ENCODE measurements at places on chromosomes 16 and 17.

DNA sequence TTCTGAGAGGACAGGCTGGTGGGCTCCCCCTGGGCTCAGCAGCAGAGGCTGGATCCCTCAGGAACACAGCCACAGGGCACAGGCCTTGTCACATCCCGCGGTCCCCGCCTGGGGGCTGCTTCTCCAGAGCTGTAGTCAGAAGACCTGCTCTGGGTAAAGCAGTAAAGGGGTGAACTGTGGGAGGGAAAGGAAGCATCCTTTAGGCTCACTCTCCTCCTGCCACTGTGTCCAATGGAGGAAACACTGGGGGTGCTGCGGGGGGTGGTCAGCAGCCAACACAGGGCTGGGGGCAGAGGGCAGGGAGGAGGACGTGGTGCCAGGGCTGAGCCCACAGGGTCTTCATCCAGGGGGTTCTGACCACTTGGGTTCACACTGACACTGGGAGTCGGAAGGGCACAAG lies 5.0 kb upstream of the SLC38A8 start:
- no peak for DNase-seq

DNA sequence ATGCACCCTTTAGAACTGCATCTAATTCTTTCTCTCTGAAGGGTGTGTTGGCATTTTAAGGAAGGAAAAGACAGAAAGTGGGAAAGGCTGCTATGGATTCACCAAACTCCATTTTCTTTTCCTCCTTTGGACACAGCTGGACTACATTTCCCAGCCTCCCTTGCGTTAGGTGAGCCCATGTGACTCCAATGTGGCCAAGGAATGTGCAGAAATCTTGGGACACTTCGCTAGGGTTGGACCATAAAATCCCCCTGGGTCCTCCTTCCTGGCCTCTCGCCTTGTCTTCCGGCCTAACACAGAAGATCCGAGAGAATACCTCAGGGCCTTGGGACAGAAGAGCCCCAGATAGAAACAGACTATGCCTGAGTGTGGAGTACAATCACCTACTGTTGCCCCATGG lies 56.3 kb downstream of the ABCC12 start:
- DNase-seq: no peak

DNA sequence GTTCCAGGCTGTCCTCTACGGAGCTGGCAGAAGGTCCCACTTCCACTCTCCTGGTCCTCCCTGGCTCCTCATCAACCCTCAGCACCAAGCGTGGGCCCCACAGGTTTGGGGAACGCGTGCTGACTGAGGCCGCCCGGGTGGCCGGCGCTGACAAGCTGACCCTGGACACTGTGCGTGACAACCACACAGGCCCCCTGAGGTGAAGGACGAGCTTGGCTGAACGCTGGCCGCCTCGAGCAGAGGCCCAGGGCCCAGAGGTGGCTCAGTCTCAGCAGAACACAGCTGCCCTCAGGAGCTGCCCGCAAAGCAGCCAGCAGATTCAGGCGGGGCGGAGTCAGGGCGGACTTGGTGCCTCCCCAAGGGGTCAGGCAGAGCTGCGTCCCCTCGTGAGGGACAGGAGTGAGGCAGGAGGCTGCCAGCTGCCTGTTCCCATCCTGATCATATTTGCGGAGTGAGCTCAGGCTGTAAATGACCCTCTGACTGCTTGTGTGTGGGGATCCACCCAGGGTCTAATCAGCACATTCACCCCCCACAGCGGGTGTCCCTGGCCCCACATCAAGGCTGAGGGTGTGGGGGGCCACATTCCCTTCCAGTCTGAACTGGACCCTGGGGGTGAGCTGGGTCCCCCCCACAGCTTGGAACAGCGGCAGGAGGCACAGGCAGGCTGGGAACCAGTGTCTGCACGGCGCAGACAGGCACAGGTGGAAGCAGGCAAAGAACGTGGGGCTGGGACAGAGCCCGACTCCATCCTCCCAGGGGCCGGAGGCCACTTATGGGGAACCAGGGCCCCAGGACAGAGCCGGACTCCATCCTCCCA lies 105.1 kb upstream of the METRNL start:
- no peak for DNase-seq

DNA sequence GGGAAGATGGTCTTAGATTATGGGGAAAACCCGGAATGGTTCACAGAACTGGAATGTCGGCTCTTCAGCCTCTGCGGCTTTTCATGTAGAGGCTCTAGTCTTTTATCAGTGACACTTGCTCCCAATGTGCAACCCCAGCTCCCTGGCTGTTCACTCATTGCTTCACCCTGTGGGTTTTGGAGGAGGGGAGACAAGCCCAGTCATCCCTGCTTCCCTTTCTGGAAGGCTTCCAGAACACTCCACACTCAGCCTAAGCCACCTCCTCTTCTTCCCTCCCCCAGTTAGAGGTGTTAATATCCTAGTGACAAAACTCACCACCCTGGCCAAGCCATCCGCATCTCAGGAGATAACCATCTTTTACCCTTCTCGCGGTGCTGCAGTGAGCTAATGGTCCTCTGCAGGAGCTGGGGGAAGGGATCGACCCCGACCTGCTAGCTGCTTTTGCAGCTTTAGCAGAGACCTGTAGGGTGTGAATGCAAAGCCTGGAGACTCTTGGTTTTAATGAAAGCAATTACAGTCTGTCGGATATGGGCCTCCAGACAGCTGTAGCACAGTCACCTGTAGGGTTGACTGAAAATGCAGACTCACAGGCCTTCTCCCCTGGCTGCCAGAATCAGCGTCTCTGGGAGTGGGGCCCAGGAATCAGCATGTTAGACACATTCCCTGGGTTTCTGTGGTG lies 24.3 kb upstream of the LASP1NB start:
- DNase-seq: no peak

GRCh38 chr17:40910441-40910841 lies 25.4 kb upstream of the KRT20 start:
- no peak for DNase-seq

DNA sequence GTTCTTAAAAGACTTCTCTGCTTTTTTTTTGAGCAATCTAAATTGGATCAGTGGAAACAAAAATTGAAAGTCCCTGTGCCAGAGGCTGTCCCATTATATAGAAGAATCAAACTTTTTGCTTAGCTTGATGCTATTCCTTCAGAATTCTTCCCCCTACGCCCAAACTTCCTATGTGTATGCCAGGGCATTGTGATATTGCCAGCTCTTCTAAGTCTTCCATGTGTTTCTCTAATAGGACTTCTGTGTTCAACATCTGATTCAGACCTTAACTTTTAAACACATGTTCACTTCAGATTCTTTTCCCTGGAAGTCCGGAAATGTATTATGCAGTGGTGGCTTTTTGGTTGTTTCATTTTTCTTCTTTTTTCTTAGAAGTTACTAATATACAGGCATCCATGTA lies 18.7 kb downstream of the PTRH2 start:
- no peak for DNase-seq

DNA sequence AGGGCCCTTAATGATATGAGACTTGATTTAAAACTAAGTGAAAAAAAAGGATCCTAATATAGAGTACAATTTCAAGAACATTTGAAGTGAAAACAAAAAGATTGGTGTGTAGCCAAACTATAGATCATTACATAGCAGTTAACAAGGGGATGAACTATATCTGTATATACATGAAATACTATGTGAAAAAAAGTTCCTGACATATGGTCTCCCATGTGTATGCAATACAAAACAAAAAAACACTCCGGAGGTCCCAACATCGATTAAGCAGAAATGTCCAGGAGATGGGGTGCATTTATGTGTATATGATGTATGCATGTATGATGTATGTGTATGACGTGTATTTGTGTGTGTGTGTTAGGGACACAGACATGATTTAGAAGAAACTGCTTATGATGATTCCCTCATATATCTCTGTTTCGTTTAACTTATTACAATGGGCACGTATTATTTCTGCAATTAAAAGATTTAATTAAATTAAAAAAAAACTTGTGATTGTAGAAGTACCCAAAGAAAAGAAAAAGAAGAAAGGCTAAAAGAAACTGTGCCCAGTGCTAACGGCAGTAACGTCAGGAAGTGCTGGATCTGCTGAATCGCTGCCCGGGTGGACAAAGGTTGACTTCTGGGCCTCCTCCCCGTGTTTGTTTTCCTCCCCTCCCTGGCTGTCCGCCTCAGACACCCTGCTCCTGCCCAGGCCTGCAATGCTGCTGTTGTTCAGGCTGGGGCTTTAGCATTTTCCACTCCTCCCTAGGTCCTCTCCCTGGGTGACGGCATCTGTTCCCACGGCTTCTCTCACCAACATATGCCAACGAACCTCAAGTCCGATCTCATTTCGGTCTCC lies 36.9 kb downstream of the TBX4 start:
- DNase-seq: no peak

- DNase-seq: no peak
Measured at GRCh38 chr17:40321961-40322357, 13.0 kb downstream of the RARA start.

DNA sequence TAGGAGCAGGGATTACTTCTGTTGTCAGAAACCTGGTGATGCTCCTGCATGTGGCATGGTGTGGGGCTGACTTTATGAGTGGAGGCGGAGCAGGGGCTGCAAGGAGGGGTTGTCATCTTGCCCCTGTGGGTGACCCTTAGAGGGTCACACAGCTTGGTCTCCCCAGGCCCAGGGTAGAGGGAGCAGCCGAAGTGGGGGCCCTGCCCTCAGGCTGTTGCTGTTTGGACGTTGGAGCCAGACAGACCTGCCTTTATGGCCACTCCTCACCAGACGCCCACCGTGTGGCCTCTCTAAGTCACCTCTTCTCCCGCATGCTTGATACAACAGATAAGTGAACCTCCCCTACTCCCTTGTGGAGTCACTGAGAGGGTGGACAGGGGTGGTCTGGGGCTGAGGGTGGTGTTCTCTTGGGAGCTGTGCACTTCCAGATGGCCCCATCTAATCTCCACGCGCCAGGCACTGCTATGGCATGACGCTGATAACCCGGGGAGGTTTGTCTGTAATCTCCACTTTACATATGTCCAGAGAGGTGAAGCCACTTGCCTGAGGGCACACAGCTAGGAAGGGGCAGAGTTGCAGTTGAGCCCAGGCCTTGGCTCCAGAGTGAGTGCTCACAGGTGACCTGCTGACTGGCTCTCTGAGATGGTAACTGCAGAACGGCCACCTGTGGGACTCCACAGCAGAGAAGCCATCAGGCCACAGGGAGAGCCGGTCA lies 10.0 kb downstream of the MAP2K3 start:
- no peak for DNase-seq

DNA sequence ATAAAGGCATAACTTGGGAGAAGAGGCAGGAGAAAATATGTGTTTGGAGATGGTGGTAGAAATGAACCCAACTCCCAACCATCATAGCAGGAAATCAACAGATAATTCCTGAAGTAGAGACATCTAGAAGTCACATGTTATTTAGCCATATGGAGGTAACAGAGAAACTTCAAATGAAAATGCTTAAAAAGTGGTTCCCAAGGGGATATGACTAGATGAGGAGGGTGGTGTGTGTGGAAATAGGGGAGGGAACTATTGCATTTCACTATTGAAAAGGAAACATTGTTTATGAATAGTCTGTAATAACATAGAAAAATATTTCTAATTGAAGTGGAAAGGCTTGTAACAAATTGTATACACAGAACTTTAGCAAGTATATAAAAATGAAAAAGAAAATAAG lies 412.0 kb downstream of the SHISA9 start:
- no peak for DNase-seq

- no peak for DNase-seq
Measured at GRCh38 chr16:65743558-65743957, 621.7 kb upstream of the CDH11 start.

- DNase-seq: no peak
Measured at GRCh38 chr16:82807311-82807710, 180.5 kb downstream of the CDH13 start.

- DNase-seq: no peak
Measured at GRCh38 chr17:19021622-19022083, 17.1 kb upstream of the FAM83G start.

- no peak for DNase-seq
Measured at GRCh38 chr17:65785109-65785508, 223.7 kb upstream of the AXIN2 start.

GRCh38 chr17:77995146-77995852 lies 36.8 kb downstream of the TNRC6C start:
- no peak for DNase-seq

GRCh38 chr16:27951489-27952120 lies 111.9 kb downstream of the GSG1L start:
- no peak for DNase-seq

- DNase-seq: no peak
Measured at GRCh38 chr17:18371455-18371854, 6.1 kb upstream of the EVPLL start.

- no peak for DNase-seq
Measured at GRCh38 chr17:74429604-74430384, 2.1 kb upstream of the GPRC5C start.

GRCh38 chr17:53463363-53463762 lies 359.4 kb upstream of the KIF2B start:
- no peak for DNase-seq

GRCh38 chr16:591231-591630 lies 1.4 kb downstream of the RAB40C start:
- DNase-seq: no peak

- DNase-seq: no peak
Measured at GRCh38 chr16:22692916-22693637, 120.9 kb upstream of the HS3ST2 start.

DNA sequence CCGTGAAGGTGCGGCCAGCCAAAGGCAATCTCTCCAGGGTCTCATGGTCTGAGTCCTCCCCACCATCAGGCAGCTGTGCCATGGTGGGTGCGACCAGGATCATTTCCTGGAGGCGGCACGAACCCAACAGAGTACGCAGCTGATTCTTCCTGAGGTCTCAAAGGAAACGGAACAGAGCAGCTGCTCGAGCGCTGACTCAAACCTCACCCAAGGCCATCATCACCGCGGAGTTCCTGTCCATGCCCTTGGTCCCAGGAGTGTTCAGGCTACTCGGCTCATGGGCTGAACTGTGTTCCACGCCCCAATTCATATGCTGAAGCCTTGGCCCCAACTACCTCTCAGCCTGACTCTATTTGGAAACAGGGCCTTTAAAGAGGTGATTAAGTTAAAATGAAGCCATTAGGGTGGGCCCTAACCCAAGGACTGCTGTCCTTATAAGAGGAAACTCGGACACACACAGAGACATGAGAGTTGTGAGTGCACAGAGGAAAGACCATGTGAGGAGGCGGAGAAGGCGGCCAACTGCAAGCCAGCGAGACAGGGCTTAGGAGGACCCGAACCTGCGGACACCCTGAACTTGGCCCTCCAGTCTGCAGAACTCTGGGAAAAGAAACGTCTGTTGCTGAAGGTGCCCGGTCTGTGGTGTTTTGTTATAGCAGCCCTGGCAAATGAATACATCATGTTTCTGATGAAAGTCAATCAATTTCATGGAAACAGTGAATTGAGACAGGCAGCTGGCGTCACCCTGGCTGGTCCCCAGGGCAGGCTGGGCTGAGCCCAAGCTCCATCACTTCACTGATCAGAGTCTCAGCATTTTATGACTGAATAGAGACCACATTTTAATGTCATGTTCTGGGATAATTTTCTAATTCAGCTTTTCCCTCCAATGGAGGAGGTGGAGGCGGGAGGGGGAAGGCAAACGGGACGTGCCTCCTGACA lies 13.7 kb downstream of the MXRA7 start:
- no peak for DNase-seq

GRCh38 chr17:15882058-15882720 lies 62.7 kb upstream of the ADORA2B start:
- DNase-seq: no peak

Measured in activated CD8-positive, alpha-beta memory T cell treated with anti-CD3 and anti-CD28 coated beads for 4 hours (primary cell).